ENCODE measurements at places on chromosomes 16 and 17.

DNA sequence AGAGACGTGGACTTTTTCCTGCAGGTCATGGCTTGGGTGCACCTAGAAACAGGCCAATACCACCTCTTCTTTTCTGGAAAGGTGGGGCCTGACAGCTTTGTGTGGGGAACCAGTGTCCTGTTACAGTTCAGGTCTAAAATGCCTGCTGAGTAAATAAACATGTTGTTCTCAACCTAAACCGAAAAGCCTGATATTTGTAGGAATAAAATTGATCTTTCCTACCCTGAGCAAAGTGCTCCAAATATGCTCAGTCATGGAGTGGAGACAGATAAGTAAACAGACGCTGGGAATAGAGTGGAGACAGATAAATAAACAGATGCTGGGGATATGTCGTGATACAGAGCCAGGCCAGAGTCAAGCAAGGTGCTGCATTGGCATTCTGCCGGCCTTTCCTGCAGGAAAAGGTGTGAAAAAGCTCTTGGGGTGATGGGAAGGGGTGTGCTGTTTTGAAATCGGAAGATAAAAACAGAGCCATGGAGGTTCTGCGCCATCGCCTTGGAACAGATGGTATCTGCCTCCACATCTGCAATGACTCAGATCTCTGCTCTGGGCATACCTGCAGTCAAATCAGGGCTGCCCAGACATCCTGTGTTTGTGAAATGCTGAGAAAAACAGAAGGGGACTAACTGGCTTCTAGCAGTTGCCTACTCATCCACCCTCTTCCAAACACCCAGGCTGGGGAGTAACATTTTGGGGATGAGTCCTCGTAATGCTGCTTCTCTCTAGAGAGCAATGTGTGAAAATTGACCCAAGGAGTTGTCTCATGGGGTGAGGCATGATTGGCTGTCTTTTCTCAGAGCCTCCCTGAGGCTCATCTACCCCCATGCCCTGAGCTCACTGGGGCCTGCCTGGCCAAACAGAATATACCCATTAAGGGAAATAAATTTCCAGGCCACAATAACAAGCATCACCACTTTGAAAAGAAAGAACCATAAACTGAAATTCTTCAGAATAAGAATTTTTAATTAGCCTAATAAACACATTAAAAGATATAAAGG lies 16.8 kb upstream of the TRPV2 start:
- no peak for DNase-seq

DNA sequence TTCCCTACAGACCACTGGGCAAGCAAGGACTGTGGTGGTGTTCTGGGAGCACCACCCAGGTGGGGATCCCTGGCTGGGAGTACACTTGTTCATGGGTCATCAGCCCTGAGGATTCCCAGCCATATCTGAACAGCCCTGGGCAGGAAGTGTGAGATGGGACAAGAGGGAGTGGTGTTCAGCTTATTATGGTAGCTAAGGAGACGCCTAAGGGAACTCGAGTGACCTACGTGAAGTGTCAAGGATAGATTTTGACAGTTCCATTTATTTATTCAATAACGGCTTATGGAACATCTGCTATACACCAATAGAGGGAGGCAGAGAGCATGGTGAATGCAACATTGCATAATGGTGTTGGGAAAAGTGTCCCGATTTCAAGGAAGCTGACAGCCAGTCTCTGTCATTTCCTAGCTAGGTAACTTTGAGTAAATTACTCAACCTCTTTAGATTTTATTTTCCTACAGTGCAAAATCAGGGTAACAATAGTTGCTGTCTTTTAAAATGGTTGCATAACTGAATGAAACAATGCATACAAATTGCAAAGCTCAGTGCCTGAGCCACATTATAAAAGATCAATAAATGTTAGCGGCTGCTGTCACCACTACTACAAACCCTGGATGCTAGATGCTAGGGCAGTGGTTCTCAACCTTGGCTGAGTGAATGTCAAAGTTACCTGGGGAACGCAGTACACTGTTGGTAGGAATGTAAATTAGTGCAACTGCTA lies 534.1 kb downstream of the GRIN2A start:
- no peak for DNase-seq

GRCh38 chr17:80274331-80274730 lies 13.7 kb downstream of the RNF213 start:
- DNase-seq, result no peak

GRCh38 chr17:28704219-28704858 lies 7.3 kb downstream of the PROCA1 start:
- DNase-seq, result no peak

GRCh38 chr16:57486858-57487834 lies 853 bp upstream of the DOK4 start:
- no peak for DNase-seq

GRCh38 chr17:64133546-64134215 lies 3.7 kb upstream of the ERN1 start:
- no peak for DNase-seq

All from activated CD8-positive, alpha-beta memory T cell treated with anti-CD3 and anti-CD28 coated beads for 4 hours (primary cell).